D721Med (cell line): ENCODE measurements at places on chromosomes 16 and 17.

- no peak for DNase-seq
These were observed 48.0 kb downstream of the GLG1 start for GRCh38 chr16:74558873-74559272.

DNA sequence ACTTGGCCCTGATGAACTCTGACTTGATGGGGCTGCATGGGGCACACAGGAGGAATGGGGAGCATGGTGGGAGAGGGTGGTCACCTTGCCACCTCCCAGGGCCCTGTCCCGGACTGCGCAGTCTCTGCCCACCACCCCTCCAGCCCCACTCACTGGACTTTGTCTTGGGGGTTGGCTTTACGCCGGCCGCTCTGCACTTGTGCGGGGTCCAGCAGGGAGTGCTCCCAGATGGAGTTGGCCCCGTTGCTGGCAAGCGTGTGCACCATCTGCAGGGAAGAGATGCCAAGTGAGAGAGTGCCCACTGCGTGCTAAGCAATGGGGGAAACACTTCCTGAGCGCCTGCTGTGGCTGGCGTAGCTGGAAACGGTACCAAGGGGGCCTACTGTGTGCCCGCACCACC is 6.7 kb downstream of the GIT1 start:
- DNase-seq: no peak

GRCh38 chr16:55421226-55421625 is 57.8 kb upstream of the MMP2 start:
- DNase-seq: no peak

GRCh38 chr17:77392376-77393273 is 251.9 kb downstream of the SEC14L1 start:
- no peak for DNase-seq

GRCh38 chr17:81666092-81666341 is 388 bp downstream of the OXLD1 start:
- DNase-seq: no peak

DNA sequence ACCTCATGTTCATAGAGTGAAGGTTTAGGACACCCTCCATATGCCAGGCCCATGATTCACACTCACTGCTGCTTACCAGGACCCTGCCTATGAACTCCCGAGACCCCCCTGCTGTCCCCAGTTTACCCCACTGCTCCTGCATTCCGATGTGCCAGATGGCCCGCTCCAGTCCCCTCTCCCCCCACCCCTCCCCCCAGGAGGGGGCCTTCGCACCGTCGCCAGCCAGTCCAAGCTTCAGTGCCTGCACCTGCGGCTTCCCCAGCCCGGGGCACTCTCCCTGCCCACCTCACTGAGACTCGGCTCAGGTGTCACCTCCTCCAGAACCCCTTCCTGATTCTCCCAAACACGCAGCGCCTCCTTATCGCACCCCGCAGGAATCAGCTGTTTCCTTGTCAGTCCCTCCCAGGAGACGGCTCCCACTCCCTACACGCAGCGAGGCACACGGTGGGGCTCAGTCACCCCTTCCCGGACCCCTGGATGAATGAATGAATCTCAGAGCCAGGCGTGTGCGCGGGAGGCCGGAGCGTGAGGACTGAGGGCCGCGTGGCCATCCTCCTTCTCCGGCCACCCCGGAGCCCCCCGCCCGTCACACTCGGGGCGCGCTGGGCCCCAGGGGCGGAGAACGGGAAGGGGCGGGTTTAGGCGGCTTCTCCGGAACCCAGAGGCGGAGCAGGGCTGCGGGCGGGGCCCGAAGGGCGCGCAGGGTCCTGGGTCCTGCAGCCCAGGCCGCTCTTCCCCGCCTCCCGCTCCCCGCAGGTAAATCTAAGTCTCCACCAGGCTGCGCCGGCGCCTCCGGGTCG is 1.6 kb downstream of the MYO1C start:
- peak; percentile 86 for DNase-seq

DNA sequence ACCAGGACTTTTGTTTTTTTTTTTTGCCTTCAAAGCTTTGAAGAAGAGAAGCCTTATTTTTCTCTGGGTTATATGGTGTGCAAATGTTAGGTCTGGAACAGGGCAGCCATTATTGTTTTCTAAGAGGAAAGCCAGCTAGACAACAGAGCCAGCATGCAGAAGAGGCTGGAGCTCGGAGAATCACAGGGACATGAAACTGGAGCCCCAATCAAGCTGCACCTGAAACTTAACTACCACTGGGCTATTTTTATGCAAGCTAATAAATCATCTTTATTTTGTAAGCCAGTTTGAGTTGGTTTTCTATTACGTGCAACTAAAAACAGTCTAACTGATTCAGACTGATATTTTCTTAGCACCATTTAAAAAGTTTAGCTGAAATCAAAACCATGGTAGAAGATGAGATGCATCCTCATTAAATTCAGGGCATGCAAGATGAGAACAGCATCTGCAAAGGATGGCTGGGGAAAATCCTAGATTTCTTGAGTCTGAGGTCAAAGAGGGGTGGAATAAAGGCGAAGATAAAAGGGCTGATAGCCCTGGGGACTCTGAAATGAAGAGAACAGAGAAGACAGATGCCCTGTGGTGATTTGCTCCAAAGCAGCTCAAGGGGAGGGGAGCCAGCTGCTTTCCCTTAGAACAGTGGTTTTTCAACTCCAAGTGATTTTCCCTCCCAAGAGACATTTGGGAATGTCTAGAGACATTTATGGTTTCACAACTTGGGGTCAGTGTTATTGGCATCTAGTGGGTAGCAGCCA is 177.1 kb upstream of the WSCD1 start:
- DNase-seq: no peak

- no peak for DNase-seq
These were observed 75.3 kb upstream of the TBC1D3K start for GRCh38 chr17:37848690-37849616.

- DNase-seq: no peak
These were observed 26.0 kb downstream of the STH start for GRCh38 chr17:46025060-46025459.

GRCh38 chr17:65456368-65457151 is 104.9 kb downstream of the AXIN2 start:
- no peak for DNase-seq

DNA sequence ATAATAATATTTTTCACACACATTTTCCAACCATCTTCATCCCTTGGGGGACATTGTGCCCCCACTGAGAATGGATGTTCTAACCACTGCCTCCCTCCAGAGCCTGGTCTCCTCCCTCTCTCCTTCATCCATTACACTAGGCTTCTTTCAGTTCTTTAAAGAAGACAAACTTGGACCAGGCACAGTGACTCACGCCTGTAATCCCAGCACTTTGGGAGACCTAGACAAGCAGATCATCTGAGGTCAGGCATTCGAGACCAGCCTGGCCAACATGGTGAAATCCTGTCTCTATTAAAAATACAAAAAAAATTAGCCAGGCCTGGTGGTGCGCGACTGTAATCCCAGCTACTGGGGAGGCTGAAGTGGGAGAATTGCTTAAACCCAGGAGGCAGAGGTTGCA is 6.5 kb downstream of the ALOX15 start:
- no peak for DNase-seq

- no peak for DNase-seq
These were observed 151.1 kb upstream of the MAF start for GRCh38 chr16:79751471-79752184.

DNA sequence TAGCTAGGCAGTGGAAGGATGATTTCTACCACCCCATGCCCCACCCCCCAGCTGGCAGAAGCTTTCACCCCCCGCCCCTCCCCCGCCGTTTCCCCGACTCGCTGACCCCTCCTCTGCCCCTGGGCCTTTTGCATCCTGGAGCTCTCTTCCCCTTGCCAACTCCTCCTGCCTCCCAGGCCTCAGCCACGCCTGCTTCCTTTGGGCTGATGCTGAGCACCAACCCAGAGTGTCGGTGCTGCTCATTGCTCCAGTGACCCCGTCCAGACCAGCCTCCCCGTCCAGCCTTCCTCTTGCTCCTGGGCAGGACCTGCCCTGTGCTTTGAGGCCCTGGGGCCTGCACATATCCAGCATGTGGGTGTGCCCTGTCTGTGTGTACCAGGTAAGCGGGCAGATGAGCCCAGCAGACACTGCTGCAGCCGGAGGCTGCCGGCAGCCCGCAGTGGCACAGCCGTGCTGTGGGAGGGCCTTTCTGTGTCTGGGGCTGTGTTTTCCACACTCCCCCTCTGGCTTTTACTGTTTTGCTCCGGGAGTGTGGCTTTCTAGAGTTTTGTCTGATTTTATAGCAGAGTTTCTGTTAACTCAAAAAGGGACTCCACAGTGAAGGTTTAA is 72.9 kb downstream of the JPH3 start:
- no peak for DNase-seq

DNA sequence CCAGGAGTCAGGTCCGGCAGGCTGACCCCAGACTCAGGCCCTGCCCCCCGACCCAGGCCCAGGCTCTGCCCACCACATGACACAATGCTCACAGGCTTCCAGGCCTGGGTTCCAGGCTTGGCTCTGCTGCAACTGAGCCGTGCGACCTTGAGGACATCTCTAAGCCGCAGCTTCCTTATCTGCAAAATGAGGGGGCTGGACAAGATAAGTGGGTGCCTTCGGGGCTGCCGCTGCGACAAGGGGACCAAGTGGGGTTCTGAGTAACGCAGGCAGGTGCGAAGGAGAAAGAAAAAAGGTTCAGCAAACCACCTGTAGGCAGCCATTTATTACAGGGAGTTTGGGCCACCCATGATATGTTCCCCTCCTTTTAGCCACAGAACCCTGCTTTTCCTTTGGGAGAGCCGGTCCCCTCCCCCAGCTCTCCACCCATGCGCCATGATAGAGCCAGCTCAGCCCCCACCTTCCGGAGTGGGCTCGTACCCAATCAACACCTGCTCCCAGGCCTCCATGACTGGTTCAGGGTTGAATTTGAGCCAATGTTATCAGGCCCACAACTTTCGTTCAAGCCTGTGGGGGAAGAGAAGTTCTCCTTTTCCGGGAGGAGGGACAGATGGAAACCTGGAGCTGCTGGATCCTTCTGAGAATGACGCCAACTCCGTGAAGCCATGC is 38.2 kb downstream of the RTN4RL1 start:
- DNase-seq: no peak

GRCh38 chr17:69323806-69324205 is 3.1 kb downstream of the ABCA5 start:
- no peak for DNase-seq

- no peak for DNase-seq
These were observed 4.5 kb downstream of the MIF4GD start for GRCh38 chr17:75266316-75267152.

DNA sequence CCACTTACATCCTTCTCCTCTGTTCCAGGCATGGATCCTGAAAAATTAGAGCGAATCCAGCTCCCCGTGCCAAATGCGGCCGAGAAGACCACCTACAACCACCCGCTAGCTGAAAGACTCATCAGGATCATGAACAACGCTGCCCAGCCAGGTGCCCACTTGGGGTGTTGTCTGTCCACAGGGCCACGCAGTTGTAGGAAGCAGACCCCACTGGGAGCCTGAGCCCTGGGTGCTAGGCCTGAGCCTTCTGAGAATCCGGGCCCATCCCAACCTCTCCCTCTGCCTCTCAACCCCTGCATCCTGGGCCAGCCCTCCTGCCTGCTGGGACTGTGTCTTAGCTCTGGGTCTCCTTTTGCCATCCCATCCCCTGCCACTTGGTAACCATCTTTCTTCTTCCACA is 95.4 kb downstream of the CLEC16A start:
- DNase-seq: no peak

GRCh38 chr17:48497103-48497502 is 33.7 kb downstream of the HOXB1 start:
- no peak for DNase-seq

- no peak for DNase-seq
These were observed 1.7 kb downstream of the ANKRD40CL start for GRCh38 chr17:50765454-50766221.

DNA sequence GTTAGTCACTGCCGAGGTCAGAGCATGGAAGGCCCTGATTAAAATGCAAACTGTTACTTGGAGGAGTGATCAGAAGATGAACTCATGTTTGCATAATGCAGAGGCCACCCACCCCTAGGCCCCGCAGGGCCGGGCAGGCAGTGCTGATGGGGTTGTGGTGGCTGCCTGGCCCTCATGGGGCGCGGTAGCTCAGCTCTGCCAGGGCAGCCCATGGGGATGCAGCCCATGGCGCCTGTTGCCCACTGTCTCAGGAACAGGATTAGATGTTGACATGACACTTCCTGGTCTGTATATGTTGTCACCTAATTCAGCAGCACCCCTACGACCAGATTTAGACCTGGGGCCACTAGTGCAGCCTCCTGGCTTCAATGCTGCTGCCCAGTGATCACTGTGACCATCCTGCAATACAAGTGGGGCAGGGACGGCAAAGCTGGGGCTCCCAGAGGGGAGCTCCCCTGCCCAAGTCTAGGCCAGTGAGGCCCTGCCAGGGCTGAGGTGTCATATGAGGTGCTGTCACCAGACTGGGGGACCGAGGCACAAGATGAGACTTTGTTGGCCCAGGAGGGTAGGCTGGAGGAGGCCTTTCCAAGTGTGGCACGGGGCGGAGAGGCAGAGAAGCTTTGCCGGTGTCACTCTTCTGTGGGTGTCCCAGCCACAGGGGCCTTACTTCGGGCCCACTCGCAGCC is 49.1 kb downstream of the RAI1 start:
- DNase-seq: no peak

DNA sequence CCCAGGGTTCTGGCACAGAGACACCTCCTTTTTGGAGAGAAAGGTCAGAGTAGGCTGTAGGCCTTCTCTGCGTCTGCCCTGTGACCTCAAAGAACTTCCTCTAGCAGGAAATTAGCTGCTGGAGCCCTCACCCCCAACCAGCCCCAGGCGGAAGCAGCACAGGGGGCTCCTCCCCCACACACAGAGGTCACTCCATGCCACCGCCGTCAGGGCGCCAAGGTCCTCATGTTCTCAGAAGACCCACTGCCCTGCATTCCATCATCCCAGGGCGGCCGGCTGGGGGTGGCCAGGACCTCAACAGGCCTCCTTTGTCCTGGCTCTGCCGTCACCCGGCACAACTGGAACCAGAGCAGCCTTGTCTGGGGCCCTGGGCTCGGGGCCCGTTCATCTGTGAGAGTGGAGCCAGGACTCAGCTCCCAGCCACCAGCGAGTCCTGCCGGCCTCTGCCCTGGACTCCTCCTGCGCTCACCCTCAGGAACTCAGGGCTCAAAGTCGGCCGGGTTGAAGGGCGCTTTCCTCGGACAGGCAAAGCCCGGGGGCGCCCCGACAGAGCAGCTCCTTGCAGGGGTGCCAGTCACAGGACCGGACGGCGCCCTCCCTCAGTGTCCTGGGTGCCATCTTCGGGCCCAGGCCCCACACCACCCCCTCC is 1.2 kb downstream of the TMC6 start:
- no peak for DNase-seq

- DNase-seq: no peak
These were observed 36.0 kb downstream of the TMEM235 start for GRCh38 chr17:78267253-78268073.

- DNase-seq: no peak
These were observed 593 bp downstream of the CDIPT start for GRCh38 chr16:29862383-29862883.

DNA sequence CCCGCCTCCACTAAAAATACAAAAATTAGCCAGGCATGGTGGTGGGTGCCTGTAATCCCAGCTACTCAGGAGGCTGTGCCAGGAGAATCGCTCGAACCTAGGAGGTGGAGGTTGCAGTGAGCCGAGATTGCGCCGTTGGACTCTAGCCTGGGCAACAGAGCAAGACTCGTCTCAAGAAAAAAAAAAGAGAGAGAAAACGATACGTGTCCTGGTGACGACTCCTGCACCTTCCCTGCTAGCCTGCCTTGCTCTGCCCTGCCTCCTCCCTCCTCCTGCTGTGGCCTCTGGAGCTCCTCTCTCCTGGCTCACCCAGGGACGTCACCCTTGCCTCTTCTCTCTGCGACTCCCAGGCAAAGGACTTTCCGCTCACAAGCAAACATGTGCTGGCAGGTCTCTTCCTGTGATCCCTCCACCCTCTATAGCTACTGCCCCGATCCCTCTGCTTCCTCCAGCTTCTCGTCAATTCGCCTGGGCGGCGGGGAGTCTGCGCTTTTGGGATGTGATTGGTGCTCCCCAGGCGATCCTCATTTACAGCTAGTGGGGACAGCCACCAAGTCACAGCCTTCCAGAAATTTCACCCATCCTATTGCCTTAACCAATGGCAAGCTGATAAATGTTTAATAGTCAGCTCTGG is 25.5 kb upstream of the CBX4 start:
- DNase-seq: no peak
